ENCODE measurements at places on chromosomes 5 and 9. TPM values are rescaled to one million over a fixed set of nuclear protein-coding genes. Genes with fewer than 3 reads are reported as not detected.

The RORB gene
- polyA plus RNA-seq, result 0.47 TPM

- DNase-seq, result no peak
These were observed 28.7 kb downstream of the GFRA3 start for GRCh38 chr5:138245717-138246116.

- DNase-seq, result peak; percentile 96
These were observed 1.2 kb downstream of the LCN15 start for GRCh38 chr9:136762915-136763648.

The GCNT4 gene
- 0.02 TPM for polyA plus RNA-seq

GRCh38 chr5:67203701-67204074, 7.1 kb upstream of the CD180 start:
- DNase-seq, result no peak

- no peak for DNase-seq
These were observed 59.8 kb upstream of the ADAMTS2 start for GRCh38 chr5:179405054-179405416.

DNA sequence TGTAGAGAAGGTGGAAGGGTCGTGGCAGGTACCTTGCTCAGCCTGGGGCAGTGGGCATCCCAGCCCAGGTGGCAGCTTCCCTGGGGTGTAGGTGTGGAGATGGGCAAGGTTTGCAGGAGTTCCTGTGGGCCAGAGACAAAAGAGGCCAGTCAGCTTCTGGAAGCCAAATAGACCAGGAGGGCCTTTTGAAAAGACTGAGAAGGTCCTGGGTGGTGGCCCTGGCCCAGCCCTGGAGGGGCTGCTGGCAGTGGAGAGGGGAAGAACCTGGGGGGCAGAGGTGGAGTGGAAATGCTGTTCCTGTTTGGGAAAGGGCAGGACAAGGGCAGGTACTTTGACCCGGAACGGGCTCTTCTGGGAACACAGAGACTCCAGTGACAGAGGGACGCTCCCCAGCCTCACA, 7.0 kb upstream of the IL3 start:
- DNase-seq, result no peak

DNA sequence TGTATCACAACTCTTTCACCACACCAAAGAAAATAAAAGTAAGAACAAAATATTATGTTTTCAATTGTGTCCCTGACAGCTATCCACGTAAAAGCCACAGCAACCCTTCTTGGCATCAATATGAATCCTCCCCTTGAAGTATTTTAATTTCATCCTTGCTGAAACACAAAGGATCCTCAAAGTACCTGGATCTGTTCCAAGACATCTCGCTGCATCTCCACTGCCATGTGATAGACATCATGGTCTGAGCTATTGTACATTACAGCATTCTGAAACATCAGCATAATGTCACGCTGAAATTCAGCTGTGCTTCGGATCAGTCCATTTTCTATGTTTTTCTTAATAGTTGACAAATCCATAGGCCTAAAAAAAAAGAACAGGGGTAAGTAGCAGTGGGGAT, 17.7 kb downstream of the BRD8 start:
- no peak for DNase-seq
